ENCODE measurements at places on chromosomes 1 and 21.

DNA sequence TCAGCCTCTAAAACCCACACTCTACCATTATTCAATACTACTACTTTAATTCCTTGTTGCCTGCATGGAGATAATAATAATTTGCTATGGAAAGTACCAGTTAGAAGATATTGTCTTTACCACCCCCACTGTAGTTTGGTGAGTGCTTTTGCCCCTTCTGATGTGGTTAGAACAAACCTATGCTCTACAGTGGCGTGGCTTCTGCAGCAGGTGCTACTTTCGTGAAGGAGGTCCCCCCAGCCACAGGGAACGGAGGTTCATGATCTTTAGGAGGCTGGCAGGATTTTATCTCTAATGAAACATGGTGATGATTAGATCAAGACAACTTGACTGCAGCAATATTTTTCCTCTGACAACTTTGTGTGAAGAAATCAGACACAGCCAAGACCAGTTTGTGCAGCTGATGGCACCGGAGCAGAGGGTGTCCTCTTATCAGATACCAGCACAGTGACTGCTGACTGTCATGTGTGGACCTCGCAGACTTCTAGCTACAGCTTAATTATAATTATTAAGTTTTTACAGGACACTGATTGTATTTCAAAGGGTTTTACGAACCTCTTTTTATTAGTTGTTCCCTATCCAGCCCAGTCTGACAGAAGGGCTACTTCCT, 10.7 kb upstream of the TCHH start:
- no peak for DNase-seq

DNA sequence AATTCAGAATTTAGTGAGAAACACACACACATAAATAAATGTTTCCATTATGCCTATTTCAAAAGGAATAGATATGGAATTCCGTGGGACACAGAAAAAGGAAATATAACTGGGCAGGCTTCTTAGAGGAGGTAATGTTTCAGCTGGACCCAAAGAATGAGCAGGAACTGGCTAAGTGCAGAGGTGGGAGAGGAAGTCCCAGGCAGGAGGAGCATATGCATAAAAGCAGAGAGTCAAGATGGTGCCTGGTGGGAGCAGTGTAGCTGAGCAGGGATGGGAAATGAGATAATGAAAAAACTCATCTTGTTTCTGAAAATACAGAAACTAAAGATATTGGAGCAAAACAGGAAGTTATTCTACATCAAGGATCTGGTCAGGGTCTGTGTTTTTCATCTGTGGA, 115.2 kb upstream of the MAGI3 start:
- no peak for DNase-seq

DNA sequence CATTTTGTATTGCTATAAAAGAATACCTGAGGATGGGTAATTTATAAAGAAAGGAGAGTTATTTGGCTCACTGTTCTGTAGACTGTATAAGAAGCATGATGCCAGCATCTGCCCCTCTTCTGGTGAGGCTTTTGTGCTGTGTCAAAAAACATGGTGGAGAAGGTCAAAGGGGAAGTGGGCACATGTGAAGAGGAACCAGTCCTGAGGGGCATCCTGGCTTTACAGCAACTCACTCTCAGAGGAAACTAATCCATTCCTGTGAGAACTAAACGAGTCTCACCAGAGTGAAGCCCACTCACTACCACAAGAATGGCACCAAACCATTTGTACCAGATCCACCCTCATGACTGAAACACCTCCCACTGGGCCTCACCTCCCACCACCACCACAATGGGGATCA, 18.8 kb upstream of the SELP start:
- no peak for DNase-seq

DNA sequence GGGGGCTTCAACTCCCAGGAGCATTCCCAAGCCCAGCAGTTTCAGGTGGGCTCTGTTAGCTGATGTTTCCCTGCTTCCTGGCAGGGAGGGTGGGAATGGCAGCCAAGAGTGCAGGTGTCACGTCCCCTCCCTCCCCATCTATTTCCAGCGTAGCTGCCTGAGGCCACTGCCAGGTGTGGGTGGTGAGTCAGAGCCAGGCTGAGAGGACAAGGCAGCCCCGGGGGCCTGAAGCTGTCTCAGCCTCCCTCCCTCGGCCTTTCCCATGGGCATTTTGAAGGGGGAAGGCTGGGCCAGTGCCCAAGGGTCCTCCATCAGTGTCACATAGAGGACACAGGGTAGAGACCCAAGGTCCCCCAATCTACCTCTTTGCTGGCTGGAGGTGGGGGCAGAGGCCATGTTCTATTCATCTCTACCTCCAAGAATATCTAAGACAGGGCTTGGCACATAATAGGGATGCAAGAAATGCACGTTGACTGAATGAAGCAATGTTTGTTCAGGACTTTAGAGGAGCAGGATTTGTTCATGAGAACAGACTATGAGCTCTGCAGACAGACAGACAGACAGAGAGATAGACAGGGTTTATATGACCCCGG, 34.4 kb upstream of the ID3 start:
- no peak for DNase-seq

- no peak for DNase-seq
Observed at GRCh38 chr1:22738522-22738921, 27.9 kb downstream of the EPHB2 start.

GRCh38 chr1:202240956-202241355, 47.4 kb downstream of the LGR6 start:
- no peak for DNase-seq

DNA sequence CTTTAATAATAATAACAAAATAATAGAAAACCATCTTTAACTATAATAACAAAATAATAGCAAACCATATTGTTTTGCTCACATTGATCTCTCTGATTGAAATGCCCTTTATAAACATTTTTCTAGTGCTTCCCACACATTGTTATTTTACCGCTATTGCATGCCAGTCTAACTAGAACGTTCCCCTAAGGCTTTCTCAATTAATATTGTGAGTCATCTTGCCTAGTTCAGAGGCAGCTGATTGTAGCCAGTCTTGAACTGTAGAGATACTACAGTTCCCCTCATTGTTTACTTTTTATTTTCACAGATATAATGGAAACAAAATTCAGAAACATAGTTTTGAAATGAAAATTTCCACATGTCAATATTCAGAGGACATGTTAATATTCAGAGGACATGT, 192.3 kb upstream of the ADGRL4 start:
- DNase-seq = no peak

DNA sequence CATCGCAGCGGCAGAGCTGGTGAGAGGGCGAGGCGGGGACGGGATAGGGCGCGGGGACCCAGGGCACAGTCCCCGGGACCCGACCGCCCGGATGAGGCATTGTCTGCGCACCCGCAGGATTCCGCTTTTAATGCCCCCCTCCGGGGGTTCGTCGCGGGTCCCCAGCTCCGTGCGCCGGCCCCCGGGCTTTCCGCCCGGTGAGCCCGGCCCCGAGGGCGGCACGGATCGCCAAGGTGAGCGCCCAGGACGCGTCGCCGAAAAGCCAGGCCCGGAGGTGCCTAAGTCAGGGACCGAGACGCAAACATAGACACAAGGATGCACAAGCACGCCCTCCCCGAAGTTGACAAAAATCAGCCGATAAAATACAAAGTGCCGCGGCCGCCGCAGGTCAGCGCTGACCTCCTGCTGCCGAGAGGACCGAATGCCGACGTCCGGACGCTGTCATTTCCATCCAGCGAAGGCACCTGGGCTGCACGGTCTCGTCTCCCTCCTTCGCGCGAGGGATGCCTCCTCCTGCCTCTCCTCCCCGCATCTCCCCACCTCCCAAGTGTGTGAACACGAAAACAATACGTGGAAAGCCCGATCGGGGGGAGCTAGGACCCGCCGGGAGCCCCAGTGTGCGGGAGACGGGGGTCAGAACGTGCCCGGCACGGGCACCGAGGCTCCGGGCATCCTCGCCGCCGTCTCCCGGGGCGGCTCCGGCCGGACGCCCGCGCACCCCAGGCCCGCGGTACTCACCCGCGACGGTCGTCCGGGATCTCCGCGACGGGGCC, 101.1 kb upstream of the SOD1 start:
- DNase-seq = no peak

- DNase-seq = no peak
Observed at GRCh38 chr1:6321205-6321604, 60.3 kb upstream of the GPR153 start.

DNA sequence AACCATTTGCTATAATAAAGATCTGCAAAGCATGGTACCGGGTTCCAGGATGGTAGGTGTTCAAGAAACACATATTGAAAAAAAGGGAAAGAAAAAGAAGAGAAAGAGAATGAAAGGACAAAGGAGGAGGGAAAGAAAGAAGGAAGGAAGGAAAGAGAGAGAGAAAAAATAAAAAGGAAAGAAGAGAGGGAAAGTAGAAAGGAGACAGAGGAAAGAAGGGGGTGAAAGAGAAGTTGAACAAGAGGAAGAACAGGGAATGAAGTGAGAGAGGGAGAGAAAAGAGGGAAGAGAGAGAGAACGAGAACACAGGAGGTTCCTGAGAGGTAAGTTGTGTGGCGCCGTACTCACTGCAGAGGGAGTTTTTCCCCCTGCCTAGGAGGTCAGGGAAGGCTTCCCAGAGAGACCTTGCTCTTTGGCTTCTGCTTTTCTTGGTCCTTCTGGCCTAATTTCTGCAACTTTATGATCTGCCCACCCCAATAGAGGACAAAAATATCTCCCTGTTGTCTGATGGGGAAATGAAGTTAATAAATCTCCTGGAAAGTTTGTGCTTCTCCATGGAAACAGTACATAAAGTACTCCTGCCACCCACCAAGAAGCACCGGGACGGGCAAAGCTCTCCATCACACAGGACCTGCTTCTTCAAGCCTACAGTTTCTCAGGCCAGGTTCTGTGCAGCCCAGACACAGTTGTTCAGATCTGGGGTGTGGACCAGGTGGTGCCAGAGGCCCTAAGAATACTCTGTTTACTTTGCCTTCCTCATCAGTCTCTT, 124.8 kb downstream of the ROR1 start:
- no peak for DNase-seq

DNA sequence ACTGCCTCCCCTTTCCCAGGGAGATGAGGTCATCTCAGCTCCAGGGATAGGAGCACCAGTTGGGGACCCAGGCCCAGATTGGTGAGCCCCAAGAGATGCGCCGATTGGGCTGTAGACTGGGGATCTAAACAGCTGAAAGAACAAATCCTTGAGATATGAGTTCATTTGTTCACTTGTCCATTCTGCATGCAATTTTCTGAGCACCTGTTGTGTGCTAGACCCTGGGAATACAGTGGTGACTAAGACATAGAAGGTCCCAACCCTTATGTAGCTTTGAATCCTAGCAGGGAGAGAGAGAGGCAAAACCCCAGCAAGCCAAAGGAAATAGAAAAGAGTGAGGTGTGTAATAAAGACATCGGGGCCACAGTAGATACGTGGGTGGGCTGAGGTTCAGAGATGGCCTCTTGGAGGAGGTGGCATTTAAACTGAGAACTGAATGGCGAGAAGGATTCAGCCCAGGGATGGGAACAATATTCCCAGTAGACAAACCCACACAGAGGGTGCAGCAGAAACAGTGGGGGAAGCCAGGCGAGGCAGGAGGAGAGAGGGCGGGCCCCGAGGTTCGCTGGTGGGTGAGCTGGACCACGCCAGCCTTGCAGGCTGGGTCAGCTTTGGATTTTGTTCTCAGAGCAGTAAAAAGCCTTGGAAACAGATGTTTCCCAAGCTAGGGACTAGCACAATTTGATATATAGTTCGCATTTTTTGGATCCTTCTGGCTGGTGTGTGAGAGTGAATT, 105.6 kb upstream of the ACTL8 start:
- DNase-seq = no peak

- DNase-seq = no peak
Observed at GRCh38 chr1:185608177-185608576, 126.0 kb upstream of the HMCN1 start.

- no peak for DNase-seq
Observed at GRCh38 chr1:210730023-210730422, 401.3 kb downstream of the HHAT start.

DNA sequence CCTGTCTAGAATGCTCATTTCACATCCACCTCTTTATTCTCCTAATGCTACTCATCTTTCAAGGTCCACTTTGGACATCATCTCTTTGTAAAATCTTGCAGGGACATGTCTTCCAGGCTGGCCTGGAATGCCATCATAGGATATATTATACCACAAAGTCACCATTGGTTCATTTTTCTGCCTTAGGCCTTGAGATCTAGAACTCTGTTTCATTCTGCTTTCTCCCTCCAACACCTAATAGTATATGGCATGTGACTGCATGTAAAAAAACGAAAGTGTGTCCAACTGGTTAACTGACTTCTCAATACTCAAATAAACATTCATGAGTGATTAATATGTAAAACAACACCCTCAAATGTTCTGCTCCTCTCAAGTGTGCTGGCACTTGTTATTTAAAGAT, 84.1 kb downstream of the RGS2 start:
- no peak for DNase-seq

DNA sequence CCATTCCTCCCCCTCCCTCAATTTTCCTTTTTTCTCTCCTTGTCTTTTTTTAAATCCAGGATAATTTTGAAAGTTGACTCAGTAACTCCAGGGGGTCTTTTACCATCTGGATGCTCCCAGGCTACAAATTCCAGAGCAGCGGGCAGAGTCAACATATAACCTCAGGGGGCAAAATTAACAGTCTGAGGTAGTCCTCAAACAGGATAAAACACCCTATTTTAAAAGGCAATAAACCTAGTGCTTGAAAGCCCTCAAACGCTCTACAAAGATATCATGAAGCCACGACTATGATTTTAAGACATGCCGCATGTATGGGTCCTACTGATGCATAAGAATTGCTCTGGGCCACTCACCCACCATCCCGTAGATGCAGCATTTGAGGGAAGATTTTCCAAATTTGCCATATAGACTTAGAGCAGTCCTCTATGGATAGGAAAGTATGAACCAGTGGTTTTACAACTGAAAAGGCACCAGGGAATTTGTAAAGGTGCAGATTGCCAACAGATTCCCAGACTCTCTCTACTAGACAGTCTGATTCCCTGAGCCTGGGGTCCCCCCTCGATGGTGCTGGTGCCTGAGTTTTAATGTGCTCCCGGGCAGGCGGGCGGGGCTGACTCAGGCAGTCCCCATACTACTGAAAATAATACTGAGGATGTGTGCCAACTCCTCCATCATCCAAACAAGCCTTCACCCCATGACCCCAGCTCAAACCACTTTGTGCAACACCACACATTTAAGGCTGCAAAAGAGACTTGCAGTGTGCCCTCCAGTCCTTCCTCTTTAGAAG, 37.2 kb downstream of the PTPN14 start:
- no peak for DNase-seq

DNA sequence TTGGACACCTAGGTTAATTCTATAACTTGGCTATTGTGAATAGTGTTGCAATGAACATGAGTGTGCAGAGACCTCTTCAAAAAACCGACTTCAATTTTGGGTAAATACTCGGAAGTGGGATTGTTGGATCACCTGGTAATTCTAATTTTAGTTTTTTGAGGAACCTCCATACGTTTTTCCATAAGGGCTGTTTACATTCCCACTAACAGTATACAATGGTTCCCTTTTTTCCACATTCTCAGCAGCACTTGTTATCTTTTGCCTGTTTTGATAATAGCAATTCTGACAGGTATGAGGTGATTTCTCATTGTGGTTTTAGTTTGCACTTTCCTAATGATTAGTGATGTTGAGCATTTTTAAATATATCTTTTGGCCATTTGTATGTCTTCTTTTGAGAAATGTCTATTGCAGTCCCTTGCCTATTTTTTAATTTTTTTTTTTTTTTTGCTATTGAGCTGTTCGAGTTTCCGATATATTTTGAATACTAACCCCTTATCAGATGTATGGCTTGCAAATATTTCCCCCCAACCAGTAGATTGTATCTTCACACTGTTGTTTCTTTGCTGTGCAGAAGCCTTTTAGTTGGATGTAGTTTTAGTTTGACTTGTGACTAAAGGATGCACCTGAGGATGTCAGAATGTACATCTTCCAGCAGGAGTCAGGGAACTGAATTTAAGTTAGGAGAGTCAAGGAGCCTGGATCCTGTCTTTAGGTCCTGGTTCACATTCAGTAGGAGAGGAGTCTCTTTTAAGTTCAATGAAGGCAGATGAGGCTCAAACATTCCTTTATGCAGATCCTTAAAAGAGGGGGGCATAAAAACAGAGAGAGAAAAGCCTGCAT, 120.0 kb downstream of the S1PR1 start:
- DNase-seq = no peak

Measured in NCI-H524 treated with DMSO at 0.1 percent for 48 hours (cell line).